ENCODE measurements at places on chromosomes 13 and 19.

DNA sequence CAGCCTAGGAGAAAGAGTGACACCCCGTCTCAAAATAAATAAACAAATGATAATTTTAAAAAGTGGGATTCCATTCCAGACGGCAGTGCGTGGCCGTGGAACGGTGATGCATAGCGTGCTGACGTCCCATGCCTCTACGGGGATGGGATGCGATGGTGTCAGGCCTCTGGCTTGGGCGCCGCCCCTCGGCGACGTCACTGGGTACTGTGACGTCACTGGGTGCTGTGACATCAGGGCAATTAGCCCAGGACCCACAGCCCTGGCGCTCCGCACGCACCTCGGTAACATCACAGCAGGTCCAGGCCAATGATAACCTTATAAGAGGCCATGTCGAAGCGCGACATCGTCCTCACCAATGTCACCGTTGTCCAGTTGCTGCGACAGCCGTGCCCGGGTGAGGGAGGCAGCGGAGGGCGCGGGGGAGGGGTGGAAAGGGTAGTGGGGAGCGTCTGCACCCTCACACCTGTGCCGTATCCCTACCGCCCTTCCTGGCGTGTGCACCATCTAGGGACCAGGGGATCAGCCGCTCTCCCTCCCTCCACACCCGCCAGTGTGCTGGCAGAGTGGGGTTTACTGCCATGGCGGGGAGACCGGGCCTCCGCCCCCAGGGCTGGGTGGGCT, at the start of gene GAPDHS:
TSS of gene GAPDHS (plus strand) at position 256 of the 621 bp plus-strand sequence. CDS start at position 328, 72 bp downstream.
- DNase-seq = no peak

DNA sequence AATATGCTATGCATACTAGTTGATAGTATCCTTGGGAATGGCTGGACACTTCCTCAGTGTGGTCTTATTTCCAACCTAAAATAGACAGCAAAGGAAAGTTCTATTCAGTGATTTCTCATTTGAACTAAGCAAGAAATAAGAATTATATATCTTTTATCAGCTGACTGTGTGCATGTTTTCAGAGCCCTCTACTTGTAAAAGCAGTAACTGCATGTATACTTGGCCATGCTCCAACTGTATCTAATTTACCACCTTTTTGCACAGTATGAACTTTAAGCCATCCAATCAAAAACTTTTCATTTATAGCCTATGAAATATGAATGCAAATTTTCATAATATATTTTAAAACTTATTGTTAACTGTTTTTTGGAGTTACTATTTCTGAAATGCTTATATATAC, 136.4 kb upstream of the PCDH9 start:
- peak; percentile 43 for DNase-seq

DNA sequence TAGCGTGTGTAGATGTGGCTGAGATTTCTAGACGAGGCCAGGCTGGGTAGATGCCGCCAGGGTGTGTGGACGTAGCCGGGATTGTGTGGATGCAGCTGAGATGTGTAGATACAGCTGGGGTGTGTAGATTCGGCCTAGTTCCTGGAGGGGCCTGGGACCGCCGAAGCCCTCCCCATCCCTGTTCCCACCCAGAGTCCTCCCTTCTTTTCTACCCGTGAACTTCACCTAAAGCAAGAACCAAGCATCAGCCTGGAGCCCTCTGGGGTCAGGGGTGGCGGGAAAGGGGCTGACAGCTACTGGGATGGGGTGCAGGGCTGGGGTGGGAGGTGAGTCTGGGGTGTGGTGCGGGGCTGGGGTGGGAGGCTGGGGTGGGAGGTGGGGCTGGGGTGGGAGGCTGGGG, 768 bp downstream of the TMPRSS9 start:
- DNase-seq = no peak

GRCh38 chr13:55432814-55433213, 1707.9 kb upstream of the PRR20A start:
- DNase-seq = no peak

GRCh38 chr13:38173403-38173802, 176.2 kb upstream of the UFM1 start:
- no peak for DNase-seq

GRCh38 chr13:111640006-111640405, 319.6 kb downstream of the TEX29 start:
- no peak for DNase-seq

- no peak for DNase-seq
Measured at GRCh38 chr19:57830071-57830602, at the start of gene ZNF587B. Gene ZNF587B (plus strand): TSS chr19:57830299. CDS start chr19:57830529, 230 bp downstream.

- DNase-seq = no peak
Measured at GRCh38 chr13:106858903-106859532, 291.1 kb upstream of the ARGLU1 start.

DNA sequence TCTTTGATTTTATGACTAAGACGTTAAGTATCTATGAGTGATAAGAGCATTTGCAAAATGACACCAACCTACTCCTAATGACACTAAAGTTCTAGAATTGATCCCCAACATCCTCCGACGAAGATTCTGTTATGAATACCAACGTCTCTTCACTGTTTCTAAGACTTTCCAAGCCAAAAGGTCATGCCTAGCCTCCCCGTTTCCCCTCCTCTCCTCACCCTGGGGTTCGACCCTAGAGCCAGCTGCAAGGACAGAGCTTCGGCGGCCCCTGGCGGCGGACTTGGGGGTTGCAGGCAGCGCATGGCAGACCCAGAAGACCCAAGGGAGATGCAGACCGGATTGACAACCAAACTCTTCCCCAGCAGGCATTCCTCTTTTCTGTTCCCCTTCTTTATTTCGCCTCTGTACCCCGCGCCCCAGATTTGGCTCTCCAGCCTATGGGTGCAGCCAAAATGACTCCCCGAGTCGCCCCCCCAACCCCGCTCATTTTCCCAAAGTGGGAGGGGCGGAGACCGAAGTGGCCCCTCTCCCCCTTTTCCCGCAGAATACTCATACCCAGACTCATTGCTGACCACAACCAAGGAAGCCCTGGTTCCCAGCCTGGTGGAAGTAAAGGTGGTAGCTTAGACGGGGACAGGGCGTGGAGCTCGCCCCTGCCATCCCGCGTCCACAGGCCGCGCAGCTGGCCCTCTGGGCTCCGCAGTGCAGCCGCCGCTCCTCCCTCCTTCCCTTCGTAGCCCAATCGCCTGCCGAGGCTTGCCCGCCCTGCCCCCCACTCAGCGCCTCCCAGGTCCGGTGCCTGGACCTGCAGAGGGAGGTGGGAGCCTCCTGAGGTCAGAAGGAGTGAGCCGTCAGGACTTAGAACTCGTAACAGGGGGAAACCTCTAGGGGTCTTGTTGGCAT, 4.1 kb upstream of the EML2 start:
- peak; percentile 75 for DNase-seq

- no peak for DNase-seq
Measured at GRCh38 chr13:35349052-35349451, 127.4 kb downstream of the MAB21L1 start.

DNA sequence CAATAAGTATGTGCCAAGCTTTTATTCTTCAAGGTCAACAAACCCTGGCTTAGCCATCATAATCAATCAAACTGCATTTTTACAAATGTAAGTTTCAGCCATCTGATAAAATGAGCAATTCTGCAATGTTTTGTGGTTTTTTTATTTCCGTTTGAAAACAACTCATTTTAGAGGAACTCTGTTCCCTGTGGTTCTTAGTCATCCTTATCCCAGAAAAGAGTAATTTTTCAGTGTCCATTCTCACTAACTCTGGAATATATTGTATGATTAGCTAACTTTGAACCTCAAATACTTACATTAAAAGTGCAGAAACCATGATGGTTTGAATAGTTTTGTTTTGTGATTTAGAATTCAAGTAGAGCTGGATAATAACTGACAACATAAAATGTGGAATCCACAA, 87.6 kb downstream of the IRS2 start:
- no peak for DNase-seq

DNA sequence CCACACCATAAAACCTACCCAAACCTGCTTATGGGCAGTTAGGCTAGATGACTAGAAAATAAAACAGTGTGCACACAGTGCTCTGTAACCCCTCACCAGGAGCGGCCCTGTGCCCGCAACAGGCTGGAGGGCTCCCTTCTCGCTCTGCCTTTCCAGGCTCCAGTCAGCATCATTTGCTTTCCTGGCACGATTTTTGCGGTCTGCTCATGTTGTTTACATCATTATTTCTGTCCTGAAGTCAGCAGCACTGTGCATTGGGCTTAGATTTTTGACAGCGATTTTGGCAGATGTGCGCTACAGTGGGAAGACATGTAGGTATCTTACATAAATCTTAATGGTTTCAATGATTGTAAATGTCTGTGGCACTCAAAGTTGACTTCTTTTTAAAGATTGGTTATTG, 344.0 kb downstream of the MTUS2 start:
- no peak for DNase-seq

DNA sequence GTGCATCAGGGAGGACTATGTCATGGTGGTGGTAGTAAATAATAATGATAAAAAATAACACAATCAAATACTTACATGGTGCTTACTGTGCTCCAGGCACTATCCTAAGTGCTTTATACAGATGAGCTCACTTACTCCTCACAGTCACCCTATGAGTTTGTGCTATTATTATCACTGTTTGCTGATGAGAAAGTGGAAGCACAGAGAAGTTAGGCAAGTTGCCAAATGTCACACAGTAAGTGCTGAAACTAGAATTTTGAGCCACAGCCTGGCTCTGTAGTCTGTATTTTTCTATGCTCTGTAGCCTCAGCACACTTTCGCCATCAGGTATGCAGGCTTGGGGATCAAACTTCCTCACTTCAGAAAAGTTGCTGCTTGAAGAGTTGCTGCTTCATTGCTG, 46.6 kb downstream of the HTR2A start:
- no peak for DNase-seq

- DNase-seq = no peak
Measured at GRCh38 chr13:102355251-102355650, 46.6 kb downstream of the FGF14 start.

DNA sequence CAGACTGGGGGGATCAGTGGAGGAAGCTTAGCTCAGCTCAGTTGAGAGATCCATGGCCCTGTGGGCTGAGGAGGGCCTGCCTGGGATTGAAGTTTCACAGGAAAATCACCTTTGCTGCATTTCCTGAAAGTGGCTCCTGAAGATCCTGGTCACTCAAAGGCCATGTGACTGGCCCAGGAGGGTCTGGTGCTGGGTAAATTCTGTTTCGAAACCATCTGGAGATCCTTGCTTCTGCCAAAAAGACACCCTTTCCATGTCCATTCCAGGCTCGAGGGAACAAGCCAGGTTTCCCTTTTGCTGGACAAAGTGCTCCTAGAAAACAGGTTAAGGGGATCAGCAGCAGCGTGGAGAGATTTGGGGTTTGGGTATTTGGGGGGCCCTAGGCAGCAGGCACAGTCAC, 293.3 kb downstream of the ZNF536 start:
- DNase-seq = no peak

- DNase-seq = no peak
Measured at GRCh38 chr19:30757837-30758617, 385.8 kb downstream of the ZNF536 start.

- DNase-seq = no peak
Measured at GRCh38 chr19:17687141-17687856, 855 bp downstream of the UNC13A start.

GRCh38 chr13:51525567-51526167, 58.6 kb upstream of the WDFY2 start:
- DNase-seq = no peak

GRCh38 chr13:37230346-37230745, 124.9 kb upstream of the CSNK1A1L start:
- no peak for DNase-seq

GRCh38 chr13:85383291-85383690, 415.9 kb downstream of the SLITRK6 start:
- DNase-seq = no peak

DNA sequence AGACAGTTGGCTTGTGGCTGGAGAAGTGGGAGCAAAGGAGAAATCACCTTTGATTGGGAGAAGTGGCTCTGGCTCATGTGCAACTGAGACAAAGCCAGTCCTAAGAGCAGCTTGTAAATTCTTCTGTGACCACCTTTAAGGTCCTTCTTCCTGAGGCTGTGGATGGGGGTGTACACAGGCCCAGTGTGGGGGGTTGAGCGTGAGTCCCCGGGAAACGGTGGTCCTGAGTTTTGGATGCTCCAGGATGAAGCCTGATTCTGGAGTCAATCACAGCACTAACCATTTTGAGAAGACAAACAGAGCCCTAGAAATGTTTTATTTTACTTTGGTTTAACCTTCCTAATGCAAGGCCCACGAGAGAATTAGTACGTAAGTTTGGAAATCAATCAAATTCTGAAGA, 3.9 kb upstream of the CEBPA start:
- no peak for DNase-seq

GRCh38 chr19:34265221-34265650, 10.9 kb downstream of the GARRE1 start:
- no peak for DNase-seq
